Activated T-cell treated with anti-CD3 and anti-CD28 coated beads, Interleukin-2, amount 50 U/mL, for 1 hour (primary cell): ENCODE measurements at places on chromosomes 12 and 14.

DNA sequence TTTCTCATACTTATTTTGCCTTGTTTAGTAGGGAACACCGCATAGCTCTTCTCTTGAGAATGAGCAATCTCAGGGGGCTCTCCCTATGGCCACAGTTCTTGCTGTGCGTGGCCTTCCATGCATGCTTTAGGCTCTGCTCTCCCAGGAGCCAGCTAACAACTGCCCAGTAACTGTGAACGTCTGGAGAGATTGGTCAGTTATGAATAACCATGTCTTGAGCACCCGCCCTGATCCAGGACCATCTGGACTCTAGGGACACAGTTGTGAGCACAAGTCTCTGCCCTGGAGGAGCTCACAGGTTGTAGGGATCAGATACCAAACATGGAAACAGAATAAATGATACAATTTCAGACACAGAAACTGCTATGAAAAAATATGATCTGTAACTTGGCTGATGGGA, 12.1 kb downstream of the PSMC1 start:
- DNase-seq: no peak

DNA sequence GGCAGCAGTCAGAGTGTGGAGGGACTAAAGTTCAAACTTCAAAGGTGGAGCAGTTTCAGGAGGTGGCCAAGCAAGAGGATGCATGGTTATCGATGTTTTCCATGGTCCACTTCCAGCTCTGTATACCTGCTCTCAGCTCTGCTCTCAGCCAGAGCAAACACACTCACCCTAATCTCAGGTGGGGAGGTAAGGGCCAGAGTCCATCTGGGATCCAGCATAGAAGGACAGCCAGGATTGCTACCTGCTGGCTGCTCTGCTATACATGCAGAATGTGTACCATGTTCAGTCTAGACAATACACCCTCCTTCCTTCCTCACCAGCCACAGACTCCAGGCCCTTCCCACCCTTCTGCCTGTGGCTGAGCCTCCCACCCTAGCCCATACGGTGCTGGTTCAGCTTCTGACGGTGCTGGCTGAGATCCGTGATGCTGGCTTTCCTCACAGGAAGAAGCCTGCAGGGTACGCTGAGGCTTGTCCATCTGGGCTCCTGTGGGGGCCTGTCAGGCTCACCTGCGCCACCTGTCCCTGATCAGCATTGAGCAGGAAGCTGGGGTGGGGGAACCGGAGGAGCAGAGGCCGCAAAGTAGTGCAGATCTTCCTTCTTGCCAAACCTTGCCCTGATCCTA, 2.4 kb downstream of the CBLN3 start:
- no peak for DNase-seq

DNA sequence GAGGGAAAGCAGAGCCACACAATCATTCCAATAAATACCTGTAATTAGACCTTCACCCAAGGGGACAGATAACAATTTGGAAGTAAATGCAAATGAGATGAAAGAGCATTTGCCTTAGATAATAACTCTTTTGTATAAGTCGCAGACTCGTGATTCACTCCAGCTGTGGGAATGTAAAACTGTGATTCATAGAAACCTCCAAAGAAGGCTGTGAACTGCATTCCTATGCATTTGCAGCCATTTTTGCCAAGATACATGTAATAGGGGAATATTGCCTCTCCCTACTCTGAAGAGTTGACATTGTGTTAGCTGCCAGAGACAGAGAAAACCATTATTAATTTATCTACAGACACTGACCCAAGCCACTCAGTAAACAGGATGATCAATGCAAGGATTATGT, 181.9 kb upstream of the ARHGAP5 start:
- no peak for DNase-seq

DNA sequence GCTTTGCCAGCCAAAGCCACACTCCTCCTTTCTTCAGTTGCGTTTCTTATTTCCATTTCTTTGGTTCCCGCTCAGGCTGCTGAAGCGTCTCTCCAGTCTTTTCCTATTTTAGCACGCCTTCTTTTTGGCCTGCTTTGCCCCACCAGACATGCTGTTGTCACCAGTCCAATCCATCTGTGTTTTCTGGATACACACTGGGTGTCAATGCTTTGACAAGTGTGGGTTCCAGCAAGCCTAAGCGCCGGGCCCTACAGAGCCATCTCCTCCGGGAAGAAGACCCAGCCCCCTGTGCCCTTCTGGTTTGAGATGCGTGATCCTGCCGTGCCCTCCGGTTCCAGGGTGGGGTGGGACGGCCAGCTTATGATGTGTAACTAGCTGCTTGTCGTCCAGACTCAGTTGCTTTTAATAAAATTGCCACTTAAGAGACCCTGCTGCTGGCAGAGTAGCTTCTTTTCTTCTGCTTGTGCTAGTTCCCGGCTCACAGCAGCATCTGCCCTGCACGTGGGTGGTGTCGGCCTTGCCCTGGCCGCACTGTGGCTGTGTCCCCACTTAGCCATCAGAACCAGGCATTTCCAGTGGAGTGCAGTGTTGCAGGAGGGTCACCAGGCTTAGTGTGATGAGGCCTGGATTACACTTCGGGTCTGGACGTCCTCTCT, 29.7 kb downstream of the EML1 start:
- DNase-seq: no peak

DNA sequence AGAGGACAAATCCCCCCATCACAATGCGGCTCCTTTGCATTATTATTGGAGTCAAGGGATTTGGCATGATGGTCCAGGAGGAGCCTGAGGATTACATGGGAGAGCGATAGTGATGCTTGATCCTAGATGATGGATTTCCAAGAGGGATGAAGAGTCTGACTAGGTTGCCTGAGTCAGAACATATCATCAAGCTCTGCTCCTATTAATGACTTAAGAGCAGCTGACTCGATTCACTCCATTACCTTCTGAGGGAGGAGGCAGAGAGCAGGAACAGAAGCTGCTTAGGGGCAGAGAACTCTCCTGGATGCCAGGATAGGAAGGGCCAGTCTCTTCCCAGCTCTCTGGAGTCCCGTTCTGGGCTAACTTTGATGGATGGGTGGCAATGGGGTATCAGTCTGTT, 54.0 kb upstream of the CISTR start:
- DNase-seq: no peak

GRCh38 chr14:41378526-41378925, 228.2 kb upstream of the LRFN5 start:
- no peak for DNase-seq

DNA sequence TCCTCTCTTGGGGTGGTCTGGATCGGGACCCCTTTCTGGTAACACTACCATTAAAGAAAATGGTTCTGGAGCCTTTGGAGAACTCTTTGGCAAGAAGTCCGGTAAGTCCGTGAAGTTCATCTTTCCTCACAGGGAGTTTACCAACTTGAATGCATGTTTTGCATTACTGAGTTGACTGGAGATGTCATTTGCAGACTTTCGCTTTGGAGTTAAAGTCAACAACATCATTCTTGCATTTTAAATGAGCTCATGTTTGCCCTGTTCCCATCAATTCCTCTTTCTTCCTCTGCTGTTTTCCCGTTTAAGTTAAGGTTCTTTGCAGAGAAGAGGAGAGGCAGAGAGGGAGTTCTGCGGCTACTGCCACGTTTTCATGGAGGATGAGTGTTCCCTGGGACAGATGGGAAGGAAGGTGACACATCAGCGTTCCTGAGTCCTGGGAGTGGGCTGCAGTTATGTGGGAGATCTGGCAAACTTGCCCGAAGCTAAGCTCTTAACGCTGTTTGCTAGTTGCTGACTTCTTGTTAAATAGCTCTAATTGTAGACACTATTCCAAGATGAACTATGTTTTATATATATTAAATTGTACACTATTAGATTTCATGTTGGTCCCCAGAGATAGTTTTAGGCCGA, 18.8 kb upstream of the PRICKLE1 start:
- no peak for DNase-seq

- DNase-seq: no peak
Observed at GRCh38 chr12:75909714-75910656, 121.6 kb downstream of the PHLDA1 start.

DNA sequence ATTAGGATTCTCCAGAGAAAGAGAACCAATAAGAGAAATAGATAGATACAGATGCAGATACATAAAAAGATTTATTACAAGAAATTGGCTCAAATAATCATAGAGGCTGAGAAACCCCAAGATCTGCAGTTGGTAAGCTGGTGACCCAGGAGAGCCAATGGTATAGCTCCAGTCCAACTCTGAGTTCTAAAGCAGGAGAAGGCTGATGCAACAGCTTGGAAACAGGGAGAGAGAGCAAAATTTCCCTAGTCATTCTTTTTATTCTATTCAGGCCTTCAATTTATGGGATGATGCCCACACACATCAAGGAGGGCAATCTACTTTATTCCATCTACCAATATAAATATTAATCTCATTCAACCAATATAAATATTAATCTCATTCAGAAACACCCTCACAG, 218.2 kb downstream of the PRKD1 start:
- no peak for DNase-seq

DNA sequence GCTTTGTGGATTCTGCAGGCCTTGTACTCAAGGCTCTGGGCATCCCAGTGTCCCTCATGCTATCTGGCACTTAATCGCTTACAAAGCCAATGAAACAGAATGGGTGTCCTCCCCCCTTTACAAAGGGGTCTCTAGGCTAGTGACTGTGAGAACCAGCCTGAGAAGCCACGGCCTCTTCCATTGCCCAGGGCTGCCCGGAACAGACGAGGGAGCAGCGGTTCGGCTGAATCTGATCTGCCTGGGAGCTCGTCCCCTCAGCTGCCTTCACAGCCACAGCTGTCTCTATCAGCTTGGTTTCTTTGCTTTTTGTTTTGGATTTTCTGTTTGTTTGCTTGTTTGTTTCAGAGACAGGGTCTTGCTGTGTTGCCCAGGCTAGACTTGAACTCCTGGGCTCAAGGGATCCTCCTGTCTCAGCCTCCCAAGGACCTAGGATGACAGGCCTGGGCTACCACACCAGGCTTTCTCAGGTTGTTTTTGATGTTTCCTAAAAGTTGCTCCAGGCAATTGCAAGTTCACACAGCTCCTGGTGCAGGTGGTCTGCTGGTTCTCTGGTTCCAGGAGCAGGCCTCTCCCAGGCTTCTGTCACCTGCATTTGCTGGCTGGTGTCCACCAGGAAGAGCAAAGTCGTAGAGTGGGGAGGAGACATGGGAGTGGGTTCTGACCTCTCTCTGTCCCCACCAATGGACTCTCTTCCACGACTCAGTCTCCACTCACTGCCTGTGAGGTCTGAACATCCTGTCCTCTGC, 10.9 kb upstream of the RIN3 start:
- DNase-seq: no peak

- no peak for DNase-seq
Observed at GRCh38 chr14:37202812-37203211, 5.1 kb downstream of the MIPOL1 start.
